Fibroblast of gingiva (primary cell): ENCODE measurements at places on chromosomes 7 and 10.

GRCh38 chr10:99143011-99143410 is 92.6 kb downstream of the HPSE2 start:
- DNase-seq: no peak

DNA sequence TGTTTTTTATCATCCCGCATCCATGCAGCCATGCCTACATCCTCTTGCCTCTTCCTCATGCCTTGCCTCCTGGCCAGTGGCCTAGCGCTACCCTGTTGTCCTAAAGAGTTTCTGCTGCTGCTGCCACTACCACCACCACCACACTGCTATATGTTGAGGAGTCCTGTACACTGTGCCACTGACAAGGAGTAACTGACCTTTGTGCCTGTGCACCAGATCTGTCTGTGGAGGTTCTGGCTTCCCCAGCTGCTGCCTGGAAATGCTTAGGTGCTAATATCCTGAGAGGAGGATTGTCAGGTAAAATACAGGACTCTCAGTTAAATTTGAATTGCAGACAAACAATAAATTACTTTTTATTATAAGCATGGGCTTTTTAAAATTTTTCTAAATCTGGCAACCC is 7.0 kb upstream of the CFAP69 start:
- DNase-seq: no peak

DNA sequence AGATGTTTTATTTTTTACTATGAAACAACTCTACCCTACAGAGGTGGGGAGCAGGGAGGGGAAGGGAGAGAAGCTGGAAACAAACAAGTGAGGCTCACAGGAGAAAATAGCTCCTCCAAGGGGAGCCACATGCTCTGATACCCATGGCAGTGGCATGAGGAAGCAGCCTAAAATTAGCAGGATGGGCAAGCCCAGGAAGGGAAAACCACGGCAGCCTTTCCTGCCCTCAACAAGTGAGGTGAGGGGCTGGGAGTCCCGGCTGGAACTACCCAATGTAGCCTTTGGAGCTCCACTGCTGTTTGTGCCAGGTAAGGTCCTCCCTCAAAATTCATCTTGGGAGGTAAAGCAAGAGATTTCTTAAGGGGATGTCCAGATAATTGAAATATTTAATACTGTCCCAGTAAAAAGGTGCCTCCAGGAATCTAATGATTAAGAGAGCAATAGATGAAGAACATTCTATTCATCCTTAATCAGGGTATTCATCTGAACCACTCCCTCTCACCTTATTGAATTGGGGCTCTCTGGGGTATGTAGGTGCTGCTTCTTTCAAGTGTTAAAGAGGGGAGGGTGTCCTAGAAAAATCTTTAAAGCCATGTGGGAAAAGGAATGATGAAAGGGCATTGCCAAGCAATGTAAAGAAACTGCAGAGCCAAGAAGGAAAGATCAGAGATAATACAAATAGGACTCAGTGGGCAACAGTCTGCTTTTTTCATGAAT is 12.8 kb upstream of the HERC4 start:
- DNase-seq: no peak

- peak; percentile 38 for DNase-seq
These were observed 684 bp upstream of the ATXN7L1 start for GRCh38 chr7:105876964-105877601.

DNA sequence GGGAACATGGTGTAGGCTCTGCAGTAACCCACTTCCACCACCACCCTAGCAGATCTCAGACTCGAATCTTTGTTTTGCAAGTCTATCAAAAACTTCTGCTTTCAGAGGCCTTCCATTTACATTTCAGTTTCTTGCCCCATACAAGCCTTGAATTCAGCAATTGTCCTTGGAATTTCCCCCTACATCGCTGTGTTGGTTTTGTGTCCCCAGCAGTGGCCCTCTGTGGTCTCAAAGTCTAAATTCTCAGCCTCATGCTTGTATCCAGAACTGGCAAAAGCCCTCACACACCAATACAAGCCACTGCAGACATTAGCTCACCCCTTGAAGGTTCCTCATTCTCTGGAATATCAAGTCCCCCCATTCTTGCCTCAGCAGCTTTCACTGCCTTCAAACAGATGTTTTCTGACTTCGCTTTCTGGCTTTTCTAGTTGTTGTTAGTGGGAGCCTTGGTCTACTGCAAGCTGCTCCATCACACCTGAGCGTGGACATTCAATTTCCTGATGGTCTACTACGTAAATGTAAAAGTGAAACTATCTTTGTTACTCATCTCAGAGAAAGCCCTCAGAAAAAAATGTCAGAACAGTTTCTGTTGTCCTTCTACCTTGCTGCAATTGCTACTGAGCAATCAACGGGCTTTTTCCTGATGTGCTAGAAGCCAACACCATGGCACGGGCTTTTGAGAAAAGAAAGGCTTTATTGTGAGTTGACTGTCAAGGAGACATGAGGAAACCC is 1.8 kb upstream of the NUB1 start:
- no peak for DNase-seq

DNA sequence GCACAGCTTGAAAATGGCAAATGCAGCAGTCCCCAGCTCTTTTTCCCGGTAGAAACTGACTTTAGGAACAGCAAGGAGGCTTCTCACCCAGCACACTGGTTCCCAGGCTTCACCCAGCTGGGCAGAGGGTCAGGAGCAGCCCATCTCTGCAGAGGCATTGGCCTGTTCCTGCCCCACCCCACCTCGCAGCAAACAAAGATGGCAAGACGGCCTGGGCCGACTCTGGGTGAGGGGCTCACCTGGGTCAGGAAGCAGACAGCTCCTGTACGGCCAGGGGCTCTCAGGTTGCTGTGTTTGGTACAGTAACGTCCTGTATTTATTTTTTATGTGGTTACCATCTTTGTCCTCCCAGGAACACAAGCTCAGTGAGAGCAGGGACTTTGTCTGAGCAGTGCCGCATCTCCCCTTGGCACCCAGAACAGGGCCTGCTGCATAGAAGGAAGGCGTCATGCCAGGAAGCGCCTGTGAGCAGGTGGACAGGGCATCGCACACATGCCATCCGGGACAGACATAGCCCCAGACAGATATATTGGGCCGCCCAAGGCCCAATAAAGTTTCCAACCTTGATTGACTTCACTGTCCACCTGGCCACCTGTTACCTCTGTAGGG is 585.0 kb upstream of the FOXK1 start:
- no peak for DNase-seq

GRCh38 chr10:129605986-129606518 is 139.0 kb downstream of the MGMT start:
- no peak for DNase-seq

- DNase-seq: no peak
These were observed 68.9 kb downstream of the CDK6 start for GRCh38 chr7:92767437-92767836.

DNA sequence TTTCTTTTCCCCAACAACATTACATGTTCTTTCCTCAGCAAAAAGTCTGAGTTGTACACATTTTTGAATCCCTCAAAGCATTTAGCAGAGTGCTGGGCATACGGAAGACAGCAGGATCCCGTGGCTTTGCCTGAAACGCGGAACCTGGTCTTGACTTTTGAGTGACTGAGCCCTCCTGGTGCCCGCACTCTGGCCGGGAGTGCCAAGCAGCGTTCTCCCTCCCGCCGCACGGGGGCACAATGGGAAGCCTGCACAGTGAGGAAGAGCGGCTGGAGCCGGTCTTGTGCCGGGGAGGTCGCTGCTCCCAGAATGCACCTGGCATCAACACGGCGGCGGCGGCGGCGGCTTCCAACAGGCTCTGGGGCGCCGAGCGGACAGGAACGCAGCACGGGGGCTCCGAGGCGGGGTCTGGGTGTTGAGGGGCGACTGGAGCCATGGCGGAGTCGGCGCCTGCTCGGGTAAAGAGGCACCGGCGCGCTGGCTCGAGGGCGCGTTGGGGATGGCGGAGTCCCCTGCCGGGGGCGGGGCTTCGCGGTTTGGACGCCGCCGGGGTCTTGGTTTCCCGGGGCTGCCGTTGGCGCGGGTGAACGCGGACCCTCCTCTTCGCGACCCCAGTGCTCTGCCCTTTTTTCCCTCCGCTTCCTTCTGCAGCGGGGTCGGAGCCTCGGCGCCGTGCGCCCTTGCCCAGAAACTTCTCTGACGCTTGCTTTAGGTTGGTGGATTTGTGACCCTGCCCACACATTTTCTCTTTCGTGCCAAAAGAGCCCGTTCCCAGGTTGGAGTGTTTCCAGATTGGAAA is at the start of gene ZNF212:
TSS of gene ZNF212 (plus strand) at position 307 of the 799 bp plus-strand sequence. CDS start at position 435, 128 bp downstream.
- peak; percentile 83 for DNase-seq

DNA sequence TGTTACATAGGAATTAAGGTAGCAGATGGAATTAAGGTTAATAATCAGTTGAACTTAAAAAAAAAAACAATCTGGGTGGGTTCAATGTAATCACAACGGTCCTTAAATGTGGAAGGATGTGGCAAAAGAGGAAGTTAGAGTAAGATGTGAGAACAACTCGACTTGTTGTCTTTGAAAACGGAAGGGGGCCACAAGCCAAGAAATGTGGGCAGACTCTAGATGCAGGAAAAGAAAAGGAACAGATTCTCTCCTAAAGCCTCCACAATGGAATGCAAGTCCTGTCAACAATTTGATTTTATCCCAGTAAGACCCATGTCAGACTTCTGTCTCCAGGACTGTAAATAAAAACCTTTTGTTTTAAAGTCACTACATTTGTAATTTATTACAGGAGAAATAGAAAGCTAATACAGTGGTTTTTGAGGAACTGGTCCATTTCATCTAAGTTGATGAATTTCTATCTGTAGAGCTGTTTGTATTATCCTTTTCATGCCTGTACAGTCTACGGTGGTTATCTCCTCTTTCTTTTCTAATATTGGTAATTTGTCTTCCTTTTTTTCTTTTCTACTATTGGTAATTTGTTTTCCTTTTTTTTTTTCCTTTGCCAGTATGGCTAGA is 8.6 kb downstream of the MCMBP start:
- no peak for DNase-seq

GRCh38 chr10:29877793-29878491 is 181.4 kb downstream of the JCAD start:
- DNase-seq: no peak

DNA sequence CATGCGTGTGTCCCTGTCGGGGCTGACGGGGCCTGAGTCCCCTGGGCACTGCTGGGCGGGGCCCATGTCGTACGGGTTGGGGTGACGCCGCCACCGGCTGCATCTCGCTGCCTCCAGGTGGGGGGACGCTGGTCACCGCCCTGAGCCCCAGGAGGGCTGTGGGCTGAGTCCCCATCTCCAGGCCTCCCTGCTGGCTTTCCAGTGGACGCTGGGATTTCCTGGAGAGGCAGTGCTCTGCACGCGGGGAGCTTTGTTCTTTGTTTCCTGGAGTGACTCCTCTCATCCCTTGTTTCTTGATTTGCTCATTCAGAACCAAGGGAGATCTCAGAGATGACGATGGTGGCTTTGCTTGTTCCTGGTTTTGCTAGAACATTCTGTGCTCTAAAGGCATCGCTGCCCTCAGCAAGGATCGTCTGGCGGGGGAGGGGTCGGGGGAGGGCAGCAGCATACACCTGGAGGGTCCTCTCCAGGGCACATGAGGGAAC is 21.0 kb downstream of the PWWP2B start:
- DNase-seq: no peak

- no peak for DNase-seq
These were observed 8.4 kb upstream of the C10orf88 start for GRCh38 chr10:122962405-122962804.

DNA sequence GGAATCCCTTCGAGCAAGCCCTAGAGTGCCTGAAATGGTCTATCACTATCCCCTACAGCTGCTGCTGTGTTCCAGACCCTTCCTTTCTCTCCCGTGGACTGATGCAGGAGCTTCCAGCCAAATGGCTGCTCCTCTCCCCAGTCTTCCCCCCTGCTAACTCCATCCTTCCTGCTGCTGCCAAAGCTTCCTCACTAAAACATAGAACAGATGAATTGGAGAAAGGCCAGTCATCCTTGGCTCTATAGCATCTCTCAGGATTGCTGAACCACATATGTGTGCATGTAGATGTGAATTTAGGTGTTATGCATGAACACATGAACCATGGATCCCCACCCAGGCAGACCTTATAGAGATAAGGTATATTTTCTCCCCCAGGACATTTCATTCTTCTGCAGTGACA is 60.7 kb downstream of the GPR26 start:
- DNase-seq: no peak

GRCh38 chr7:72217151-72217550 is 195.0 kb downstream of the CALN1 start:
- DNase-seq: no peak

DNA sequence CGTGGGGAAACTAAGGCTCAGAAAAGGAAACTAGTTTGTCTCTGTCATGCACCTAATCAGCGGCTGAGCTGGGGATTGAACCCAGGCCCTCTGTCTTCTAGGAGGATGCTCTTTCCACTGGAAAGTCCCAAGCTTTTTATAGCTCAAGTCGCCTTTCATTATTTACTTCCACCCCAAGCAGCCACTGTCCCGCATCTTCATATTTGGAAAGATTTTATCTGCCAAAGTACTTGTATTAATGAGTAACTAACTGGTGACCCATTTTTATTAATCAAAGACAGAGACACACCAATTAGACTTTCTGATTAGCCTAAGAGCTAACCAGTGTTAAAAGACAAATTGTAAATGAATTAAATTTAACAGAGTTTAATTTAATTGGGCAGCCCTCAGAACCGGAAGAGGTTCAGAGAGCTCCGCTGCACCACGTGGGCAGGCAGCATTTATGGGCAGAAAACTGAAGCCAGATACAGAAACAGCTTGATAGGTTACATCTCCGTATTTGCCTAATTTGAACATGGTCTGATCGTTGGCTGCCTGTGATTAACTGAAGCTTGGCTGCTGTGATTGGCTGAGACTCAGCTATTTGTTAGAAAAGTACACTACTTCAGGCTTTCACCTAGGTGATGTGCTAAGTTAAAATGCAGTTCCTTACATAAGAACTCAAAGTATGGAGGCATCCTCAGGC is 78.5 kb upstream of the PDCD4 start:
- no peak for DNase-seq

DNA sequence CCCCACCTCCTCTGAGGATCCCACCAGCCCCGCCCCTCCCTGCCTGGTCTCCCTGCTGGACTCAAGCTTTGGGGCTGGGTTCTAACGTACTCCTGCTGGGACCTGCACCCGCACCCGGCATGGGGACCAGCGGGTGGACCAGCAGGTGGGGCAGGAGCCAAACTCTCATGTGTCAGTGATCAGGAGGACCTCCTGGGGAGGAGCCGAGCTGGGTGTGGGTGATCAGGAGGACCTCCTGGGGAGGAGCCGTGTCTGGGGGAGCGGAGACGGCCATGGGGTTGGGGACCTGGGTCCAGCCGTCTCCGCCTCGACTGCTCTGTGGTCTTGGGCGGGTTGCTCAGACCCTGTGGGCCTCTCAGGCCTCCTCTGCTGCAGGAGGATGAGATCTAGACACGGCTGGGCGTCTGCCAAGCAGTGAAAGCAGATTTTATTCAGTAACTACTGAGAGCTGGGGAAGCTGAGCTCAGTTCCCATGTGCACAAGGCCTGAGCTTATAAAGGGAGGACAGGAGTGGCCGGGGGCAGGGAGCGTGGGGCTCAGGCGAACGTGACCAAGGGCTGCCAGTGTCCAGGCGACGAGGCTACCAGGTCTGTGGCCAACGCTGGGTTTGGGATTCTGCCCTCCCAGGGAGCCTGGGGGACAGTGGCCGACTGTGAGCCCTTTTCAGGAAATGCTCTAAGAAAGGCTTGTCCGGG is 33.6 kb upstream of the UTF1 start:
- no peak for DNase-seq
